Left renal pelvis (tissue), 4 donors: ENCODE measurements at places on chromosomes 11 and 22.

DNA sequence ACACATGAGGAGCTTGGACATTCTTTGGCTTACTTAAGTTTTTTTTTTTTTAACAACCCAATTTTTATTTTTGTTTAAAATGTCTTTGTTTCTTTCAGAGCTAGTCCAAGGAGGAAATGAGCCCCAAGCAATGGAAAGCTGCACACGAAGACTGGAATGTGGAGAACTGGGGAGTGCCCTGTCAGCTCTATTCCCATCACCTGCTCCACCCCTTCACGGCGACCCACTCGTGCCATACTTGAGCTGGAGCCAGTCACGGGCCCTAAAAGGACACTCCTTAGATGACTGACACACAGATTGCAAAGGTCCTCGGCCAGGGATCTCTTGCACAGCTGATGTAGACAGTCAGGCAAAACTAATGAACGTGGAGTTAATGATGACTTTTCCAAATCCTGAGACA is 10.6 kb upstream of the SLC25A18 start:
- DNase-seq = no peak

GRCh38 chr22:30027169-30027568 is 53.1 kb upstream of the HORMAD2 start:
- DNase-seq = no peak

GRCh38 chr11:10858439-10859325 is 829 bp upstream of the ZBED5 start:
- DNase-seq = peak; percentile 68

- no peak for DNase-seq
Observed at GRCh38 chr11:10937385-10937771, 79.5 kb upstream of the ZBED5 start.

DNA sequence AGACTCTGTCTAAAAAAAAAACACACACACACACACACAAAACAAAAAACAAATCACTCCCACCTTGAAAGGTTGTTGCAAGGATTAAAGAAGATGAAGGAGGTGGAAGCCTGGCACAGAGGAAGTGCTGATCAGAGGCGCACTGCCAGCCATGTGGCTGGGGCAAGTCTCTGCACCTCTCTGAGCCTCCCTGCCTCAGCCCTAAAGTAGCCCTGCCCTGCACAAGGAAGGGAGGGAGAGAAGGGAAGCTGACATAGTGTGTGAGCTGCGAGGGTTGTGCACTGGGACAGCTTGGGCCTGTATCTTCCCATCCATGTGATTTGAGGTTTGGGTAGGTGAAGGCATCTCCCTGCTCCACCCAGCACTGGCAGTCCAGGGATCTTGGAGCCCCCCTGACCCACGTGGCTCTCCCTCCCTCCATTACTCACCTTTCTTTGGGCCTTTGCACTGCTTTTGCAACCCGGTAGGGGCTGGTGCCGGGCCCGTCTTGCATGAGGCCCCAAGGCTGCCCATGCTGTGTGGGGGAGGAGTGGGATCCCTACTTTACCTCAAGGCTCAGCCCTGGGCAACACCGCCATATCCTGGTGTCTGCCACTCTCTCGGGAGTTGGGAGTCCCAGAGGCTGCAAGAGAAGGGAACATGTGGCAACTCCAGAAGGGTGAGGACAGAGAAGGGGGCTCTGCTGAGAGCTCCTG is 30.5 kb downstream of the IFT27 start:
- DNase-seq = no peak

DNA sequence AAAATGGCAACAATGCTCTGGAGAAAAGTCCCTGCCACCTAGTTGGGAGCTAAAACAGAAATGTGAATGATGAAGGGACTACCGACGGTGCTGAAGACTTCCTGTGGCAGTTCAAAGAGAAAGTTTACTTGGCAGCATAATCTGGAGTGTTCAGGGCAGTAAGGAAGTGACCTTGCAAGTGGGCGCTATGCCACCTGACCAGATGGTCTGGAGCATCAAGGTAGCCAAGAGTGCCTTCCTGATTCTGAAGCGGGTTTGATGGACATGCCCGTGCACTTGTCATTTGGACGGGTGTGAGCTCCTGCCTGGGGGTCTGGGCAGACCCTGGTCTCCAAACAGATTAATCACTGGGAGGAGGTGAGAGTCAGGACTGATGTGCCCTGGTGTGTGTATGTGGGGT is 1.8 kb upstream of the SNX19 start:
- no peak for DNase-seq

GRCh38 chr22:48224332-48224731 is 1461.9 kb downstream of the TBC1D22A start:
- no peak for DNase-seq

- DNase-seq = peak; percentile 52
Observed at GRCh38 chr11:135033540-135033939, 621.5 kb upstream of the B3GAT1 start.

DNA sequence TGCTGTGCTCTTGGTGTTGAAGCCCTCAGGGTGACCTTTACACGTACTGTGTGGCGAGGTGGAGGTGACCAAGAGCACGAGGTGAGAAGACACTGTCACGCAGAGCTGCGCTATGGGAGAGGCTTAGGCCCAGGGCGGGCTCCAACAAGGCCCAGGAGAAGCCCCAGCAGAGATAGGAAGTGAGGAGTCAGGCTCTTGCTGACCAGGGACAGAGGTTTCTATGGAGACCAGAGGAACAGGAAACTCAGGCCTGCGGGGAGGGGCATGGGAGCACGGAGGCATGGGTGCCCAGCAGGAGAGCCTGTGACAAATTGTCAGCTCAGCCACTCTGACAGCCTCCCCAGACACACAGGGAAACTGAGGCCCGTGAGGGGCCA is 15.8 kb downstream of the DGKZ start:
- DNase-seq = no peak

- no peak for DNase-seq
Observed at GRCh38 chr22:33706100-33706499, 214.2 kb downstream of the LARGE1 start.

DNA sequence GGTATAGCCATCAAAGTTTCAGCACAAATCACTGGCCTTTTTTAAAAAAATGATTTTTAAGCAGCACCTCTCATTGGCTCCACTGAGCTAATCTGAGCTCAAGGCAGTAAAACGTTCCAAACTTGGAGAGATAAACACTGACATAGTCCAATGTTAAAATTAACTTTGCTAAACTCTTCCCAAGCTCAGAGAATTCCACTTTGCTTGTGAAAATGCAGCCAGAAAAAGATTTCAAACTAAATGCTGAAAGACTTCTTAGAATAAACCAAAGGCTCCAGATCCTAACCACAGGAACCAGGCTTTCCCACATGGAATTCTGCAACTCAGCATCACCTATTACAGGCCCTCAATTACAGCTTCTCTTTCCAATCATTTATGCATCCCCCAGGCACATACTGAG is 84.7 kb upstream of the GDPD4 start:
- no peak for DNase-seq

- no peak for DNase-seq
Observed at GRCh38 chr11:116375221-116375620, 397.6 kb downstream of the BUD13 start.

DNA sequence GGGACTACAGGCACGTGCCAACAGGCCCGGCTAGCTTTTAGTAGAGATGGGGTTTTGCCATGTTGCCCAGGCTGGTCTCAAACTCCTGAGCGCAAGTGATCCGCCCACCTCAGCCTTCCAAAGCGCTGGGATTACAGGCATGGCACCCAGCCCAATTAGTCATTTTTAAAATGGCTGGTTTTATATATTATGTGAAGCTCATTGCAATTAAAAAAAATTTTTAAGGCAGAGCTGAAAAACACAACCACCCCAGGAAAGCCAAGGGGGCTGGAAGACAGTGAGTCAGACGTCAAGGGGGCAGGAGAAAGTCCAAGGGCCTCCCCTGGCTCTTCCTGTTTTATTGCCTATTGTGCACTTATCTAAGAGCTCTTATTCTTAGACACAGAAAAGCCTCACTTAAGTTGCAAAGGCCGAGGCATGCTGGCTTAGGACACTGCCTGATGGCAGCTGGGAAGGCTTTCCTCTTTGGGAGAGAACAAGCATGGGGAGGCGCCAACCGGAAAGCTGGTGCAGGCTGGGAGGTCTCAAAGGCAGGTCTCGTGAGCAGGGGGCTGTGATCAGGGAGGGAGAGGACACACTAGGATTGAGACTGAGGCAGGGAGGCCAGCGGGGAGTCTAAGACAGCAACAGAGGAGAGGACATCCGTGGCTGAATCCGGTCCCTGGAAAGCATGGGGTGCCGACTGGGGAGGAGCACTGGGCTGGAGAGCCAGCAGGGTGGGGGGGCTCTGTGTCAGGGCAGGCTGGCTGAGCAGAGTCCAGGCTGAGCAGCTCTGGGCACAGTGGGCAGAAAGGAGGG is 11.1 kb upstream of the OSM start:
- no peak for DNase-seq

GRCh38 chr11:103849366-103849765 is 187.1 kb upstream of the DDI1 start:
- DNase-seq = no peak

GRCh38 chr11:22331771-22332170 is 6.4 kb upstream of the SLC17A6 start:
- no peak for DNase-seq

GRCh38 chr22:17842386-17842785 is 68.1 kb upstream of the BID start:
- no peak for DNase-seq

GRCh38 chr22:45205276-45205925 is 35.3 kb downstream of the KIAA0930 start:
- no peak for DNase-seq

GRCh38 chr11:46290598-46291309 is 13.3 kb downstream of the CREB3L1 start:
- no peak for DNase-seq

- DNase-seq = no peak
Observed at GRCh38 chr11:95516786-95517185, 272.8 kb downstream of the FAM76B start.

DNA sequence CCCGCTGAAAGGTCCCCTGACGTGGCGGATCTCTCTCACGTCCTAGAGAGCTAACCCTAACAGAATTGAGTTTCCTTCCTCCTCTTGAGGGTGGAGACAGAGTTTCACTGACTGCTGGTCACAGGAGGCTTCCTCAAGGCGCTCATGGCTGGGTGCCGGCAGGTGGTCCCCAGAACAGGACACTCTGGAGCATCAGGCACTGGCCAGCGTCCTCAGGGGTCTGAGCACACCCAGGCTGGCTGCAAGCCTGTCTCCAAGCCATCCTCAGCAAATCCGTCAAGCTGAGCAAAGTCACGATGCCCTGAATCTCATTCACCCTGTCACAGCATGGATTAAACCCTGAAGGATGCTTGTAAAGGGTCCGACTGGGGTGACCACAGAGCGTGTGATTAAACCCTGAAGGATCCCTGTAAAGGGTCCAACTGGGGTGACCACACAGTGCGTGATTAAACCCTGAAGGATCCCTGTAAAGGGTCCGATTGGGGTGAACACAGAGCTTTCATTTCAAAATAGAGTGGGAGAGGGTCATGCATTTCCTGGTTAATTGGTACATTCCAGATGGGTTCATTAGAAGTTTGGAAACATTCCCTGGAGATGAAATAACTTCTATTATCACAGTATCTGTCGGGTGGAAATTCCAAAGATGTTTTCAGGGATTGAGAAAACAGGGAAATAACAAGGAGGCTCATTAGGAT is 473.0 kb downstream of the BRD1 start:
- DNase-seq = no peak

DNA sequence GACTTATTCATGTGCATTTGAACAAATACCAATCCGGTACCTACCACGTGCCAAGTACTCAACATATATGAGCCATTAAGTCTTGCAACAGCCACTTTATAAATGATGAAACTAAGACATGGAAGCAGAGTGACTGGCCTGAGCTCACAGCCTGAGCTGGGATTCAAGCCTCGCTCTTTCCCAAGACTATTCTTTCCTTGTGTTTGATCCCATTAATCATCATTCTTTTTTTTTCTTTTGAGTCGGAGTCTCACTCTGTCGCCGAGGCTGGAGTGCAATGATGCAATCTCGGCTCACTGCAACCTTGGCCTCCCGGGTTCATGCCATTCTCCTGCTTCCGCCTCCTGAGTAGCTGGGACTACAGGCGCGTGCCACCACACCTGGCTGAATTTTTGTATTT is 119.3 kb downstream of the ABTB2 start:
- no peak for DNase-seq

DNA sequence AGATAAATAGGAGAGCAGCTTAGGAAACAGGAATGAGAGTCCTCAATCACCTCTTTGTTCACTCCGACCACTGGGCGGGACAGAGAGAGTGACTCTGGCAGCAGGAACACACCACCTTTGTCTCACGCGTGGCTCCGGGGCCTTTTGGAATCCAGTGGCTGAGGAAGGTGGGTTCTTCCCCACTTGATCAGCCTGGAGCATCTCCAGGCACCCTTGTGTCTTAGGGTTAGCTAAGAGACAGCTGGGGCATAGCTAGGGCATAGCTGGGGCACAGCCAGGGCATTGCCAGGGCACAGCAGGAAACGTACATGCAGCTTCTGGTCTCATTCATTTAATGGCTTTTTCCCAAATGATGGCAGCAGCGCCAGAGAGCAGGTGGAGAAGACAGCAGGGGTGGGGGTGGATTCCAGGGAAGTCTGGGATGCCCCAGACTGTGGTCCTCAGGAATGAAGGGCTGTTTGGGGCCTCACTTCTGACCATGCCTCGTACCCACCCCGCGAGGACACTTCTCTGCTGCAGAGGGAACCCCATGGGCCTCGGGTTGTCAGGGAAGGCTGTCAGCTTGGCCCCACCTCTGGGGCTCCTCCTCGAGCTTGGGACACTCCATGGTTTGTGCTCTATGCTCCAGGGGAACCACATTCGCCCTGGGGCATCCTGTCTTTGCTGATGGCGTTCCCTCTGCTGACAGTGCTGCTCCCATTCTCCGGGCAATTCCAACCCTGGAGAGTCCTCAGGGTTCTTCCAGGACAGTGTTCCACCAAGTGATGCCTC is 30.4 kb upstream of the SHANK2 start:
- DNase-seq = no peak

GRCh38 chr11:102120437-102120973 is 10.3 kb downstream of the YAP1 start:
- no peak for DNase-seq

- DNase-seq = no peak
Observed at GRCh38 chr11:74849525-74850391, 99.1 kb downstream of the XRRA1 start.

DNA sequence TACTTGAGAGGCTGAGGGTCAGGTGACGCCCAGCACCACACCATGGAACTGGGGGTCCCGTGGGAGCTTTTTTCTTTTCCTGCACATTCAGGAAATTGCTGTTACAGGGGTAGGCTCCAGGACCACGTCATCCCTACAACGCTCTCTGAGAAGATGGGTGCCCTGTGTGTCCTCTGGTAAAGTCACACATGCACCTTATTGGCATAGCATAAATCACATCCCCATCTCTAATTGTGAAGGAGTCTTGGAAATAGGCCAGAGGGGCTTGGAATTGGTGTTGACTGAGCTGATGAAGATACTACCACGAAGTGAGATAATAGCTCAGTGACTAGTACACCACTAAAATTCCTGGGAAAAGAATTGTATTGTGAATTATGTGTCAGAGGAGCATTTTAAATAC is 57.6 kb downstream of the TNRC6B start:
- no peak for DNase-seq

DNA sequence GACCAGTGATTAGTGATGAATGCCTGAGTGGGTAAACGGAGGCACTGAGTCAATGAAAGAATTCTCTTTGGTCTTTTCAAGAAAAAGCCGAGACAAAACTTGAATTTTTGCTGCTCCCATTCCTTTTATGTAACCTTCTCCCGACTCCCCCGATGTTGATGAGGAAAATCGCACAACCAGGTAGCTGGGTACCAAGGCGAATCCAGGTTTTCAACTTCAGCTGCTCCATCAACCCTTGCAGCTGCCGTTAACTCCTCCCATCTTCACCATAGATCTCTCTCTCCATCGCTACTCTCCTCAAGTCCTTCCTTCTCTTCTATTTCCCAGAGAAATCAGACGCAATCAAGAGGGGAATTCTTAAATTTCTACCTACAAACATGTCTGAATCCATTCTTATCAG is 611 bp upstream of the USP2 start:
- DNase-seq = no peak
